ENCODE measurements at places on chromosomes 1 and 21. TPM values are rescaled to one million over a fixed set of nuclear protein-coding genes. Genes with fewer than 3 reads are reported as not detected.
A peak's percentile ranks its signal among the peaks of the same experiment; 100 is the strongest.

DNA sequence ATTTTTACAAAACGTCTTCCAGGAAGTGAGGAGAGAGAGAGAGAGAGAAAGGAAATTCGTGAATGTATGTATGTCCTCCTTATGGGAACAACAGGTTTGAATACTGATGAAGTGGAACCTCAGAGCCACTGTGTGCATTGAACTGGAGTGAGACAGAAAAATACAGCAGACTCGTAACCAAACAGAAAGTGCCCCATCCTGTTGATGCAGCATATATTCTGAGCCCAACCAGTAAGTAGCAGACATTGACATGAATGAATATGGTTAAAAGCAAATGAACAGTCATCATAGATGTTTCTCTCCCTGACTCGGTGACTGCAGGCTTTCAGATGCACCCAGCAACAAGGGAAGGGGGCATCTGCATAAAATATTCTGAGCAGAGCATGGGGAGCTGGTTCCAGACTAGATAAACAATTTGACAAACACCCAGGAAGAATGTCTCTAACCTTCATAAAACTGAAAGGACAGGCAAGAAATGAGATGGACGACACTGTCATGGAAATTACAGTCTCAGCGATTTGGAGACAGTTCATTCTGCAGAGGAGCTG, 471.0 kb upstream of the PBX1 start:
- H3K4me3 ChIP-seq, result no peak overlapping the region
- H3K4me1 ChIP-seq, result no peaks in the 10 kb centered on the region
- H3K27ac ChIP-seq, result no peak overlapping the region
- H3K27me3 ChIP-seq, result no peaks in the 10 kb centered on the region

- H3K4me3 ChIP-seq, result no peak overlapping the region
- H3K4me1 ChIP-seq, result peaks cover 23% of the 10 kb centered on the region
- peak; percentile 93 for DNase-seq
- peak overlapping the region; percentile 89 for H3K27ac ChIP-seq
- peaks cover 3% of the 10 kb centered on the region for H3K27me3 ChIP-seq
These were observed 38.8 kb upstream of the SRSF10 start for GRCh38 chr1:24018611-24019580.

STUM gene
- total RNA-seq, result 4.8 TPM

SH2D5 gene
- 1.5 TPM for total RNA-seq

GRCh38 chr1:9078752-9079500, 9.5 kb upstream of the SLC2A5 start:
- no peaks in the 10 kb centered on the region for H3K4me1 ChIP-seq
- no peak overlapping the region for H3K27ac ChIP-seq
- H3K4me3 ChIP-seq, result no peak overlapping the region
- DNase-seq, result no peak

HHIPL2 gene
- 1.2 TPM for total RNA-seq

CHODL gene
- 74.2 TPM for total RNA-seq

GRCh38 chr1:153633161-153633753, 609 bp upstream of the CHTOP start:
- peak overlapping the region; percentile 99 for H3K27ac ChIP-seq
- H3K27me3 ChIP-seq, result no peaks in the 10 kb centered on the region
- DNase-seq, result no peak
- H3K4me3 ChIP-seq, result peak overlapping the region; percentile 98

CACNA1S gene
- 0.20 TPM for total RNA-seq

DNA sequence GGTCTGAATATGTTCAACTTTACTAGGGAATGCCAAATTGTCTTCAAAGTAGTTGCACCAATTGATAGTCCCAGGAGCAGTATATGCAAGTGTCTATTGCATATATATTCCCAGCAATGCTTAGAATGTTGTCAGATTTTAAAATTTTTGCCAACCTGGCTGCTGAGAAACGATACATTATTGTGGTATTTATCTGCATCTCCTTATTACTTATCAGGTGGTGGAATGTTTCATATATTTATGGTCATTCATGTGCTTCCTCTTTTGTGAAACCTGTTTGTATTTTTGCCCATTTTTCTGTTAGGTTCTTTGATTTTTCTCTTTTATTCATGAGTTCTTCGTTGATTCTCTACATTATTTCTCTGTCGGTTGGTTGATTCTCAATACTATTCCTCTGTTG, 39.5 kb downstream of the COLGALT2 start:
- no peak overlapping the region for H3K4me3 ChIP-seq
- no peak for DNase-seq
- no peak overlapping the region for H3K27ac ChIP-seq
- peaks cover 4% of the 10 kb centered on the region for H3K4me1 ChIP-seq
- no peaks in the 10 kb centered on the region for H3K36me3 ChIP-seq

GRCh38 chr1:151839457-151840403, at the start of gene C2CD4D:
Gene C2CD4D (minus strand): TSS chr1:151839820. CDS start chr1:151838989, 831 bp downstream.
- peaks cover 20% of the 10 kb centered on the region for H3K4me1 ChIP-seq
- H3K27ac ChIP-seq, result peak within 1 kb of the TSS; percentile 34
- peaks cover 31% of the 10 kb centered on the region for H3K27me3 ChIP-seq
- no peaks in the 10 kb centered on the region for H3K36me3 ChIP-seq
- H3K4me3 ChIP-seq, result peak within 1 kb of the TSS; percentile 24
- DNase-seq, result no peak

DNA sequence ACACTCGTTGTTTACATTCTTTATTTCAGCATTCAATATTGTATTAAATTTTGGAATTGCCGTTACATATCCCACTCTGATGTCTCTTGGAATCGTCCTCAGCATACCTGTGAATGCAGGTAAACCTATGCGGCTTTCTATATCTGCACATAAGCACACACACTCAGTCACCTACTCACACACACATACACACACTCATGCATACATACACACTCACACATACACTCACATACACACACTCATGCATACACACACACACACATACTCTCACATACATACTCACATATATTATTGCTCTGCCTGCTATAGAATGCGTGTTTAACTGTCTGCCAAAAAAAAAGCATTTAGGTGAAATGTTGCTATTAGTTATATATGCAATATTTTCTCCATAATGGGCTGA, 53.2 kb upstream of the COA6 start:
- no peak for DNase-seq
- H3K27ac ChIP-seq, result no peak overlapping the region
- no peaks in the 10 kb centered on the region for H3K27me3 ChIP-seq

DNA sequence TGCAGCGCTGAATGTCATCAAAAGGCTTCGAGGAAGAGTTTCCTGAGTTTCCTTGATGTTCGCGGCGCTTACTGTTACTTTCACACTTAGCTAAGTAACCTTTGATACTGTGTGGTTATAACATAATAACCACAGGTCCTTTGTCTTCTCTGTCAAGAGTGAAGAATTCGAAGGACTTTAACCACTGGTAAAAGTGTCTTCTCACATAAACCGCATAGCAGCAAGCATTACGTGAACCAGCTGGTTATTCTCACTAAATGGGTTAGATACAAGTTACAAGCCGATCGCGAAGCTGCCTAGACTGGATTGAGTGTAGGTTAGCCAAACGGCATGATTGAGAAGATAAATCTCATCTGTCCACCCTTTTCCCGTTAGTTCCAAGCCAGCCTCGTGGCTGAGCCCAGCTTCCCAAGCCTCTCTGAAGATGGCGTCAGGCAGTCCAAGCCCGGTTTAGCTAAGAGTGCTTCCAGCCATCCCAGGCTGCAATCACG, 18.3 kb upstream of the IFNGR2 start:
- H3K36me3 ChIP-seq, result no peaks in the 10 kb centered on the region
- H3K27ac ChIP-seq, result no peak overlapping the region
- H3K4me1 ChIP-seq, result peaks cover 12% of the 10 kb centered on the region
- H3K27me3 ChIP-seq, result no peaks in the 10 kb centered on the region
- no peak overlapping the region for H3K4me3 ChIP-seq
- DNase-seq, result no peak

BTBD19 gene
- total RNA-seq, result 3.2 TPM

AMY2B gene
- total RNA-seq, result 40.0 TPM

DNA sequence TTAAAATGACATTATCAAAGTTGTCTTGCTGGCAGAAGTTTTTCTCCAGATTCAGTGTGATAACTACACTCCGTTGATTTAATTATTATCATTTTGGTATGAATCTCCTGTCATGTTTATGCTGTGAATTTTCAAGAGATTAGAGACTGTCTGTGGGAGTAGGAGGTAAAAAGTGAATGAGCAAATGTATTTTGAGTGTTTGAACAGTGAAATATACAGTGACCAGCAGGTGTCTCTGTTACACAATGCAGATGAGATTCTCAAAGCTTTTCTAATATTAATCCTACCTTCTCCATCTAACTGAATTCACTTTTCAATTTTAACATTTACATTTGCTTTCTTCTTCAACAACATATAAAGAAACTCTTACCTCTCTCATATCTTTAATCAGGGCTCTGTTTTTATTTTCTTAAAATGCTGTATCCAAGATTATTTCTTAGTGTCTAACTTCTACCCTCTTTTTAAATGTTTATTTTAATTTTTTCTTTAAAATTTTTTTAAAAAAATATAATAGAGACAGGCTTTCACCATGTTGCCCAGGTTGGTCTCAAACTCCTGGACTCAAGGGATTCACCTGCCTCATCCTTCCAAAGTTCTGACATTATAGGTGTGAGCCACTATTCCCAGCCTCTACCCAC, 20.9 kb upstream of the HSPA13 start:
- no peaks in the 10 kb centered on the region for H3K27me3 ChIP-seq
- no peak overlapping the region for H3K27ac ChIP-seq
- H3K4me3 ChIP-seq, result no peak overlapping the region
- no peak for DNase-seq

GRCh38 chr1:246004301-246004700, 502.8 kb downstream of the SMYD3 start:
- no peak overlapping the region for H3K4me3 ChIP-seq
- H3K27ac ChIP-seq, result no peak overlapping the region
- peaks cover 4% of the 10 kb centered on the region for H3K4me1 ChIP-seq
- H3K27me3 ChIP-seq, result no peaks in the 10 kb centered on the region
- no peak for DNase-seq

DNA sequence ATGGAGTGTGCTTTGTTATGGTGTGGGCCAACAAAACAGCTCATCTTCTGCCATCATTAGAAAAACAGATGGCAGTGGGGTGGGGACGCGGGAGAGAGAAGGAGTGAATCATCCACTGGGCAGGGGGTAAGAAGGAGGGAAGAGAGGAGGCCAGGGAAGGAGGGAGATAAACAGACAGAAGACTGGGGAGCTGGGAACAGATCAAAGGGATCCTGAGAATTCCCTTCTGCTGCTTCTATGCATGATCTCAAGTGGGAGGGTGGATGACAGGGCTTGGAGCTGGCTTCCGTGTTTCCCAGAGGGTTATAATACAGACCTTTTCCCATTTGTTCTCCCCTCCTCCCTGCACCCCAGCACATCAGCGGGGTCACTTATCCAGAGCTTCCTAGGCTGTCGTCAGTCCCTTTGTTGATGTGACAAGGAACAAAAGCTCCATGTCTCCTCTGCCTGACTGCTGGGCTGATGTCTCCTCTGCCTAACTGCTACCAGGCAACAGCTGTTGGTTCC, 338.6 kb downstream of the PAPPA2 start:
- peaks cover 7% of the 10 kb centered on the region for H3K4me1 ChIP-seq
- no peaks in the 10 kb centered on the region for H3K27me3 ChIP-seq
- no peak overlapping the region for H3K4me3 ChIP-seq
- H3K36me3 ChIP-seq, result no peaks in the 10 kb centered on the region
- DNase-seq, result peak; percentile 13
- H3K27ac ChIP-seq, result peak overlapping the region; percentile 58

HRNR gene
- total RNA-seq, result not detected

DNA sequence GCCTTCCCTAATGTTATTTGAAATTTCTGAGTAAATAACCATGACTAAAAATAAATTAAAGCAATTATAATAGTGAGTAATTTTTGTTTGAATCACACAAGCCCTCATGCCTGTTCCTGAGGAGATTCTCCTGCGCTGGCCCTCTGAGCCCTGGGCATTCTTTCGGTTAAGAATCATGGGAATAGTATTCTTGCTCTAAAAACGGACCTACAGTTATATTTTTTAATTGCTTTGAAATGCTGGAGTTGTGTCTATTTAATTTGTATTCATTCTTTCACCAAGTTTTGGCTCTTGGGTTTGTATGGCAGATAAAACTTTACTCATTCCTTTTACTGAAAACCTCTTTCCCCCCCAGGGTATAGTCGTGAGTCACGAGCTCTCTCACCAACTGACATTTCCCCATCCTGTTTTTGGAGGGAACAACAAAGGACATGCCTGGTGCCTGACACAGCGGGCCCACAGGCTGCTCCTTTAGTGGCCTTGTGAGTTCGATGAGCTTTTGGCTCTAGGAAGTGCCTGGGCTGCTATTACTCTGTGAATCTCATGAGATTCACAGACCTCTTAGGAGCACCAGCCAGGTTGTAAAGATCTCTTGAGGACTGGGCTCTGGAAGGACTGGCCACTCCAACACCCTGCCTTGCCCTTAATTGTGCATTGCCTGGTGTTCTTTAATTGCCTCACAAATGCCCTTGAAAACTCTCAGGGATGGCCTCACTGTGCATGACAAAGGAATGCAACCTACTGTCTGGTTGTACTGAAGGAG, 58.6 kb downstream of the DDR2 start:
- H3K36me3 ChIP-seq, result no peaks in the 10 kb centered on the region
- DNase-seq, result no peak
- no peaks in the 10 kb centered on the region for H3K27me3 ChIP-seq
- H3K4me1 ChIP-seq, result peaks cover 3% of the 10 kb centered on the region

C1orf210 gene
- not detected for total RNA-seq

OSCP1 gene
- total RNA-seq, result 27.9 TPM

- DNase-seq, result peak; percentile 26
- no peaks in the 10 kb centered on the region for H3K27me3 ChIP-seq
- no peaks in the 10 kb centered on the region for H3K4me1 ChIP-seq
- H3K27ac ChIP-seq, result no peak overlapping the region
- no peaks in the 10 kb centered on the region for H3K36me3 ChIP-seq
These were observed 557.5 kb upstream of the PTBP2 start for GRCh38 chr1:96164053-96164452.

GRCh38 chr1:17214876-17215544, 10.1 kb downstream of the PADI1 start:
- no peaks in the 10 kb centered on the region for H3K27me3 ChIP-seq
- no peak overlapping the region for H3K27ac ChIP-seq
- H3K4me1 ChIP-seq, result peaks cover 16% of the 10 kb centered on the region

RHOU gene
- total RNA-seq, result 28.4 TPM

TMEM61 gene
- total RNA-seq, result 0.39 TPM

S100A2 gene
- total RNA-seq, result 1.2 TPM

GRCh38 chr21:44255511-44255981, 6.2 kb downstream of the DNMT3L start:
- H3K4me1 ChIP-seq, result no peaks in the 10 kb centered on the region
- no peaks in the 10 kb centered on the region for H3K36me3 ChIP-seq
- no peak overlapping the region for H3K27ac ChIP-seq
- H3K27me3 ChIP-seq, result no peaks in the 10 kb centered on the region
- DNase-seq, result no peak

OTUD7B gene
- 17.2 TPM for total RNA-seq

GRCh38 chr1:238153939-238154338, 263.2 kb upstream of the ZP4 start:
- no peaks in the 10 kb centered on the region for H3K4me1 ChIP-seq
- no peak overlapping the region for H3K4me3 ChIP-seq
- no peak overlapping the region for H3K27ac ChIP-seq
- H3K36me3 ChIP-seq, result no peaks in the 10 kb centered on the region
- H3K27me3 ChIP-seq, result no peaks in the 10 kb centered on the region
- no peak for DNase-seq

FAM131C gene
- 2.8 TPM for total RNA-seq
